ENCODE measurements at places on chromosomes 7 and 10. TPM values are rescaled to one million over a fixed set of nuclear protein-coding genes. Genes with fewer than 3 reads are reported as not detected.

The SPDYE3 gene
- not detected for total RNA-seq

The IFIT1B gene
- total RNA-seq = not detected

The FAM24B gene
- total RNA-seq = 15.8 TPM

- no peak overlapping the region for H3K4me3 ChIP-seq
- peaks cover 20% of the 10 kb centered on the region for H3K27me3 ChIP-seq
- H3K36me3 ChIP-seq = no peaks in the 10 kb centered on the region
- peaks cover 3% of the 10 kb centered on the region for H3K4me1 ChIP-seq
- H3K27ac ChIP-seq = no peak overlapping the region
- DNase-seq = no peak
Observed at GRCh38 chr10:14486777-14487487, 156.2 kb upstream of the FRMD4A start.

- H3K27me3 ChIP-seq = peaks cover 1% of the 10 kb centered on the region
- H3K27ac ChIP-seq = no peak overlapping the region
Observed at GRCh38 chr10:101489355-101489754, 98.7 kb downstream of the POLL start.

- DNase-seq = no peak
- no peaks in the 10 kb centered on the region for H3K4me1 ChIP-seq
- H3K27ac ChIP-seq = no peak overlapping the region
- no peak overlapping the region for H3K4me3 ChIP-seq
- H3K36me3 ChIP-seq = no peaks in the 10 kb centered on the region
- no peaks in the 10 kb centered on the region for H3K27me3 ChIP-seq
Observed at GRCh38 chr10:35911233-35911632, 269.1 kb upstream of the FZD8 start.

GRCh38 chr10:79191951-79192676 is 123.3 kb downstream of the ZMIZ1 start:
- peaks cover 2% of the 10 kb centered on the region for H3K4me1 ChIP-seq
- DNase-seq = no peak
- no peaks in the 10 kb centered on the region for H3K27me3 ChIP-seq
- no peak overlapping the region for H3K27ac ChIP-seq

DNA sequence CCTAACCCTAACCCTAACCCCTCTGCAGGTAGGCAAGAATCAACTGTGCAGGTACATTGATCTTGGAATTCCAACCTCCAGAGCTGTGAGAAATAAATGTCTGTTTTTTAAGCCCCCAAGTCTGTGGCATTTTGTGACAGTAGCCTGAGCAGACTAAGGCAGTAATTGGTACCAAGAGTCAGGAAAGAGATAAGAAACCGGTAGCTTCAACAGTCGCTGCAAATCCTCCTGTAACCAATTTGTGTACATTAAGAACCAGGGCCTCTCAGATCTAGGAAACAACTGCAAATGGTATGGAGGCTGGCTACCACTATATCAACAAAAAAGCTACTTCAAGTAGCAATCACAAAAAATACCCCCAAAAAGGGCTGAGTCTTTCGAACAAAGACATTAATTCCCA is 67.3 kb downstream of the DOCK4 start:
- peaks cover 1% of the 10 kb centered on the region for H3K4me1 ChIP-seq
- no peaks in the 10 kb centered on the region for H3K27me3 ChIP-seq
- no peak for DNase-seq
- H3K27ac ChIP-seq = no peak overlapping the region

GRCh38 chr7:50415844-50416364 is 34.2 kb downstream of the FIGNL1 start:
- peak overlapping the region; percentile 80 for H3K27ac ChIP-seq
- H3K4me3 ChIP-seq = peak overlapping the region; percentile 73
- no peak for DNase-seq
- no peaks in the 10 kb centered on the region for H3K36me3 ChIP-seq
- H3K4me1 ChIP-seq = peaks cover 37% of the 10 kb centered on the region
- H3K27me3 ChIP-seq = no peaks in the 10 kb centered on the region

DNA sequence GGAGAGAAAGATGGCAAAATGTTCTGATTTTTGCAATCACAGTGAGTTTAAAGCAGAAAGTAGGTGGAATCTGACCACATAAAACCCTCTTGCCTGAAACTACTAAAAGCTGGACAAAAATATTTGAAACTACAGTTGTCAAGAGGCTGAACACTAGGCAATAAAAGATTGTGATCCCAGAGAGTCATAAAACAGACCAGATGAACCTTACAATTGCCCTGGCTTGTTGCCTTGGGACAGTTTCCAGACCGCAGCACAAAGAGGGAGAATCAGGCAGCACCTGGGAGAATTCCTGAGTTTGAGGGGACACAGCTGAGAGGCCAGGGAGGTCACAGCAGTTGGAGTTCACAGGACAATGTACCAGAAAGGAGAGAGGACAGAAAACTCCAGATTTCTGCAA is 107.3 kb upstream of the NANOS1 start:
- H3K27ac ChIP-seq = no peak overlapping the region
- H3K27me3 ChIP-seq = peaks cover 15% of the 10 kb centered on the region
- DNase-seq = no peak

Data from activated naive CD8-positive, alpha-beta T cell treated with anti-CD3 and anti-CD28 coated beads, Interleukin-2, amount 10 ng/mL, durations not matched to agents 7 days and 5 days (primary cell).